ENCODE measurements at places on chromosomes 5 and 9.
A peak's percentile ranks its signal among the peaks of the same experiment; 100 is the strongest.

DNA sequence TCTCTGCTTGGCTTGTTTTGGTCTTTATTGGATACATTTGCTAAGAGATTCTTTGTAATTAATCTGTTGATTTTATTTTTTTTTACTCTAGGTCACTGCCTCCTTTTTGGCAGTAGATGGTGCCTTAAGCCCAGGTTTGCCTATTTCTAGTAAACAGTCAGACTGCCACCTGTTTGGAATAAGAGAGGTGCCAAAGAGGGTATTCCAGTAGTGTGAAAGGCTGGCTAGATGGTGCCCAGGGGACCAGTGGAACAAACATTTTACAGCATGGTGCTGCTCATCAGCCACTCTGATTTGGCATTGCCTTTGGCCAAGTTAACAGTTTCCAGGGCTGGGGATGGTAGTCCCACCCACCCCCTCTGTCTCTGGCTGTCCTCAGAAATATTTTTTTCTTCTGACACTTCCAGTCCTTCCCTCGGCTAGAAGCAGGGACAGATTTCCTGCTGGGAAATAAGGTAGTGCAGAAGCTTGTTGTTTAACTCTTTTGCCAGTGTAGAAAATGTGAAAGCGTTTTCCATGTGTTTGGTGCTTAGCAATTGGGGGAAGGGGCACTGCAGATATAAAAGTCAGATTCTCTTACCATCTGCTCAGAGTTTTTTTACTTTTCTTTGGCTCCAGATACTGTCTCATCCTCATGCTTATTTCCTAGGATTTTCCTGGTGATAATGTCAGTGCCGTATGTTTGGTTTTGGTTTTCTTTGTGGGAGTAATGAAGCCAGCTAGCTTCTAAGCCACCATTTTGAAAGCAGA, 36.6 kb upstream of the FBXL7 start:
- no peak for DNase-seq

DNA sequence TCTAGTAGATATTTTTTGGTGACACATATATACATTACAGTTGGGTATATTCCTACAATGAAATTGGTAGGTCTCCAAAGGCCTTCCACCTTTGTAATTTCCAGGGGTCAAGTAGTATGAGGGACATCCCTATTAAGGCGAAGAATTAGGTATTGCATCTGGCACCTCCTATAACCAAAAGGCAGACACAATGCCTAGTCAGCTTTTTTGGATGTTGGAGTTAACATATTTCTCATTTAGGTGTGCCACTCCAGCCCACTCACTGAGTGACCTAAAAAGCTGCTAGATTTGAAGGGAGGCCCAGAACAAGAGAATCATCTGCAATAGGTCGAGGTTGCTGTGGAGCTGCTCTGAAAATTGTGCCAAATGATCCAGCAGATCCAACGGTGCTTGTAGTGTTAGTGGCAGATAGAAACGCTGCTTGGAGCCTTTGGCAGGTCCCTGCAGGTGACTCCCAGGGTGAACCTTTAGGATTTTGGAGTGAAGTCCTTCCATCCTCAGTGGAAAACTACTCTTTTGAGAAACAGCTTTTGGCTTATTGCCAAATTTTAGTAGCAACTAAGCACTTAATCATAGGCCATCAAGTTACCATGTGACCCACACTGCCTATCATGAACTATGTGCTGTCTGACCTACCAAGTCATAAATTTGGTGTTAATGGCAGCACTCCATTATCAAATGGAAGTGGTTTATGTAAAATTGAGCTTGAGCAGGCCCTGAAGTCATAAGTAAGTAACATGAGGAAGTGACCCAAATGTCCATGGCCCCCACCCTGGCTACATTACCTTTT, 15.7 kb upstream of the FNIP1 start:
- DNase-seq: peak; percentile 17

- DNase-seq: peak; percentile 1
Observed at GRCh38 chr5:175657593-175658271, at the start of gene HRH2. HRH2 (plus strand) TSS chr5:175658071; CDS start chr5:175683234, 25,163 bp downstream.

DNA sequence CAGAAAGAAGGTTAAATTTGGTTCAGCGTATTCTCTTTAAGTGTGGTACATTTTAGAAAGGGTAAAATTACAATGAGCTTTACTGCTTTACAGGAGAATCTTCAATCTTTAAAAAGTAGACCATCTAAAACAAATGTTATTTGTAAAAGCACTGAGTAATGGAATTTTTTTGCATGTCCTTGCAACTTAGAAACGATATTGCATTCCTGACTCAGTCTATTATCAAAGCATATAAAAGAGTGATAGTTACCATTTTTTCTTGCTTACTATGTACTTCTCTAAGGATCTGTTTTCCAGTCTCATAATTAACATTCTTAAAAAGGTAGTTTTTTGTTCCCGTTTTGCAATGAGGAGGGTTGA, 55.5 kb upstream of the TNFAIP8 start:
- no peak for DNase-seq

DNA sequence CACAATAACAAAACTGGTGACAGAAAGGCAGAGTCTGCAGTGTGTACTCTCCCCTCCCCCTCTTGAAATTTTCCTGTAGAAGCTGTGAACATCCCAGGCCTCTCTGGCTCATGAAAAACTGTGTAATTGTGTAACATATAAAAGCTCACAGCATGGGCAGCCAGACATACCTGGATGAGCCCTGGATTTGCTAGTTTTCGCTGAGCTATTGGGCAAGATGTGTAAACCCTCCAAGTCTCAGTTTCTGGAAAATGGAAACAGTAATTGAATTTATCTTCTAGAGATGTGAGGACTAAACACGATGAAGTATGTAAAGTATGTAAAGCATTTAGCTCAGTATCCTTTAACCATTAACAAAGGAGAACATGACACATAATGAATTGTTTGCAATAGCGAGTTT, 143.2 kb upstream of the ANKH start:
- DNase-seq: no peak

- no peak for DNase-seq
Observed at GRCh38 chr5:149265597-149265996, 6.1 kb upstream of the AFAP1L1 start.

- DNase-seq: no peak
Observed at GRCh38 chr5:146076028-146076427, 29.3 kb downstream of the PLAC8L1 start.

DNA sequence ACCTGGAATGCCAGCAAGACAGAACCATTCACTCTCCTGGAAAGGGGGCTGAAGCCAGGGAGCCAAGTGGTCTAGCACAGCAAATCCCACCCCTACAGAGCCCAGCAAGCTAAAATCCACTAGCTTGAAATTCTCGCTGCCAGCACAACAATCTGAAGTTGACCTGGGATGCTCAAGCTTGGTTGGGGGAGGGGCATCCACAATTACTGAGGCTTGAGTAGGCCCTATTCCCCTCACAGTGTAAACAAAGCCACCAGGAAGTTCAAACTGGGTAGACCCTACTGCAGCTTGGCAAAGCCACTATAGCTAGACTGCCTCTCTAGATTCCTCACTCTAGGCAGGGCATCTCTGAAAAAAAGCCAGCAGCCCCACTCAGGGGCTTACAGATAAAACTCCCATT, 17.3 kb downstream of the RIGI start:
- DNase-seq: no peak

GRCh38 chr9:107386396-107386795, 103.2 kb downstream of the KLF4 start:
- no peak for DNase-seq

DNA sequence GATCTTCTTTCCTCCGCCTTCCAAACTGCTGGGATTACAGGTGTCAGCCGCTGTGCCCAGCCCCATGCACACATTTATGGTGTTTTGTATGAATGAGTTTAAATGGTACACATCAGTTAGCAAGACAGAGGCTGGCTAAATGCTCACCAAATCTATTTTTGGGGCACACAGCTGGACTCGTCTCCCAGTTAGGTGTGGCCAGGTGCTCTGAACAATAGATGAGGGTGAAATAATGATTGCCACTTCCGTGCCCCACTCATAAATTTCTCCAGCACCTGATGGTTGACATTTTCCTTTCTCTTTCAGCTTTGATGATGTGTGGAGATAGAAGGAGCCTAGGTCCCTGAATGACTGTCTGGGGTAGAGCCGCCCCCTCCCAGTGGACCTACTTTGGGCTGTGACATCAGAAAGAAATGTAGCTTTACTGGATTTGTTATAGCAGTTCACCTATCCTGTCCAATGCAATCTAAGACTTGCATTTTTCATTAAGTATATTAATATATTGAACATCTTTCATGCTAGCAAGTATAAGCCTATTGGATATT, 8.6 kb upstream of the RAPGEF1 start:
- DNase-seq: no peak

DNA sequence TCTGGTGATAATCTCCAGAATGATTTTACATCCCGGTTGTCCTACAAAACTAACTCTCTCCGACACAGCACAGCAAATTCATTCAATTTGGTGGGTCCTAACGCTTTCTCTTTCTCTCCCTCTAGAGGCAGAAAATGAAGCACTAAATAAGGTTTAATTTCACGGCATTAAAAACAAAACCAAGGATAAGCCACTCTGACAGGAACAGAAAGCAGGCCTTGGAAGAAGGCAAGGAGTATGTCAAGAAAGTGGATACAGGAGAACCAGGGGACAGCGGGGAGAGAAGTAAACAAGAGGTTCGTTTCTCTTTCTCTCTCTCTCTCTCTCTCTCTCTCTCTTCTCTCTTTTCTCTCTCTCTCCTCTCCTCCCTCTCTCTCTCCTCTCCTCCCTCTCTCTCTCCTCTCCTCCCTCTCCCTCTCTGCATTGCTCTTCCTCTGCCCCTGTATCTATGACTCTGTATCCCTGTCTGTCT, 49.8 kb downstream of the EBF1 start:
- DNase-seq: no peak

DNA sequence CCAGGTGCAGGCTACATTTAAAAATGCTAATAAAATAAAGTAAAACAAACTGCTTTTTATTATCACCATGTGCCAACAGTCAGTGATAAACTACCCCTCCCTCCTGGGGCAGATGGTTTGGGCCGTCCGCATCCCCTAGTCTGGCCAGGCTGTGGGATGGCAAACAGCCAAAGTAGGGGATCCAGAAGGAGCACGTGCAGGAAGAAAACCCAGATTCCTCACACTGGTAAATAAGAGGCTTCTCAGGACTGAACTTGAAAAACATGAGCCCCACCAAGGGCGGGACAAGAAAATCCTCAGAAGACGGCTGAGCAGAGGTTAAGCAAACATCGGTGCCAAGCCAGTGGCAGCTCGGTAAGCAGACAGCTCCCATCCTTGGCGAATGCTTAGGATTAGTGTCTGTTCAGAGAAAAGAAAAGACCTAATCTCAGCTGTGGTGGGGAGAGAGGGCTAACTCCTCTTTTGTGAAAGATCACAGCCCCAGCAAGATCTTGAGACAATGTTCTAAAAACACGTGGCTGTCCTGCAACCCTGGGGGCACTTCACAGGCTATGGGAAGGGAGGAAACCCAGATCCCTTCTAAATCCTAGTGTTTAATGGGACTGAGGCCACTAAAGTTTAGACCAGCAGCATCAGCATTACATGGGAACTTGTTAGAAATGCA, 46.5 kb upstream of the GDNF start:
- DNase-seq: no peak

- DNase-seq: no peak
Observed at GRCh38 chr5:65061974-65062353, 293.2 kb downstream of the CWC27 start.

DNA sequence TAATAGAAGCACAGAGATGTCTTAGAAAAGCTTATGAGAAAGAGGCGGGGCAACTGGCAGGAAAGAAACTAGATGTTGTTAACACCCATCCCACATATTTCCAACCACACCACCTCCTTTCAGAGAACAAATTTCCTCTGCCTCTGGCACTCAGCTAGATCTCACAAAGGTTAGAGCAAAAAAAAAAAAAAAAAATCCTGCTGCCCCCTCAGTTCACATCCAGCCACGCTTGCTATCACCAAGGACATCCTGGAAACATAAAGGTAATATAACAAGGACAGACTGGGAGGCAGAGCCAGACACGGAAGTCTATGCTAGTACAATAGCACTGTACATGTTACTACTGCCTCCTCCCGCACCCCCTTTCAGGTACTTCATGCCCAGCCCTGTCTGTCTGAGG, 238.0 kb upstream of the PTGER4 start:
- DNase-seq: no peak

DNA sequence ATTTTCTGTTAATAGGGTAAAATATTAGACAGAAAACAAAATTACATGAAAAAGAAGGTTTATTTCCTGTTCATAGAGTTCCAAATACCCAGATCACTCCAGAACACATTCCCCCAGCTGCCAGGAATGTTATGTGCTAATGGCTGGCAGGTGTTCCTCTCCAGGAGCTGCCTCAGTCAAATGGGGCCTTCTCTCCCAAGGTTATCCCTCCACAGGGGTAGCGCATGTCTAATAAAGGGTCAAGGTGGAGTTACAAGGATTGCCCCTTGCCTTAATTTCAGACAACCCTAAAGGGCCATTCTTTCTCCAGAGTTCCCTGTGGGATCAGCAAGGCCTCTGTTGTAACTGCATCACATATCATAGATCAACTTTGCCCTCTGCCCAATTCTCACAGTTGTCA, 148.6 kb upstream of the PLPPR1 start:
- no peak for DNase-seq

DNA sequence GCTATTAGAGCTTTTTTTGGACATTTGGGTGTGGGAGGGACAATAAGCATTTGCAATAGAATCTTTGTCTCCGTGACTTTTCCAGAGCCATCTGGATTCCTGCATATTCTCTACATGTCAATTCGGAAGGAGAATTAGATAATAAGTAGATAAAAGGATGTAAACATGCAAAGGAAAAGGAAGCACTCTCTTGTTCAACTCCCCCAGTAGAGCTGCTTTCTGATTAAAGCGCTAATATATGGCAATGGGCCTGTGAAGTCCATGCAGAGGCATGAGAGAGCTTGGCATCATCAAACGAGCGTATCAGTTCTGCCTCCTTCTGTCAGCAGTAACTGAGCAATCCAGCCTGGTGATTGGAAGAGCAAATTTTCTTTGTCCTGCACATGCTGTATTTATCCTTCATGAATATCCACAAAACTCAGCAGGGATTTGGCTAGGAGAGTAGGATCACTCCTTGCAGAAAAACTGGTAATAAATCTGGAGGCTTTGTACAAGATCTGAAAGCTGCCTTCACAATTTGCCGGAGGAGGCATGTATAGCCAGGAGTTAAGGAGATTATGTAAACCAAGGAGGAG, 1752.9 kb downstream of the MAT2B start:
- DNase-seq: no peak

- DNase-seq: no peak
Observed at GRCh38 chr5:65482736-65483545, 1.2 kb upstream of the ADAMTS6 start.

GRCh38 chr5:13766236-13766635, 178.3 kb downstream of the DNAH5 start:
- DNase-seq: peak; percentile 61

- DNase-seq: no peak
Observed at GRCh38 chr9:90942555-90942954, 140.9 kb downstream of the SYK start.

GRCh38 chr5:75368391-75368790, 31.4 kb downstream of the HMGCR start:
- no peak for DNase-seq

GRCh38 chr5:760363-761058, 24.0 kb downstream of the ZDHHC11B start:
- DNase-seq: no peak

DNA sequence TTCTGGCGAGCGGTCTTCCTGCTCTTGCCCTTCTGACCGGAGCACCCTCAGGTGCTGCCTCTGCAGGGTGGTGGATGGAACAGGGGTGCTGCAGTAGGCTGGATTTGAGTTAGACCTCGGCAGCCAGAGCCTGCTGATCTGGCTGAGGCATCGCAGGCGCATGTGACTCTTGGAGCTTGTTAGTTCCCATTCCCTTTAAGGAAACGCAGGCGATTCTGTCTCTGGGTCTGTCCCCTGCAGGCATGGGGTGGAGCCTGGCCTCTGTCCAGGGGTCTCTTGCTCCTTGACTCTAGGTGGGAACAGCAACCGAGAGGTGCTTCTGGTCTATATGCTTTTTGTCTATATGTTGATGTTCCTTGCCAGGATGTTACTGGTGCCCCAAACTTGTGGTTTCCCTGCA, 3.1 kb downstream of the WNK2 start:
- no peak for DNase-seq

Measured in NCI-H2227 treated with DMSO at 0.1 percent for 48 hours (cell line).